ENCODE measurements at places on chromosomes 11 and 22. TPM values are rescaled to one million over a fixed set of nuclear protein-coding genes. Genes with fewer than 3 reads are reported as not detected.

The C22orf31 gene
- not detected for total RNA-seq

The FOSL1 gene
- total RNA-seq: 25.7 TPM

The LMO2 gene
- total RNA-seq: 0.73 TPM

The MMP13 gene
- total RNA-seq: not detected

The TECTA gene
- total RNA-seq: 0.37 TPM

The OR4A16 gene
- total RNA-seq: not detected

The APOBEC3A gene
- not detected for total RNA-seq

The TENM4 gene
- total RNA-seq: not detected

The C22orf23 gene
- total RNA-seq: not detected

DNA sequence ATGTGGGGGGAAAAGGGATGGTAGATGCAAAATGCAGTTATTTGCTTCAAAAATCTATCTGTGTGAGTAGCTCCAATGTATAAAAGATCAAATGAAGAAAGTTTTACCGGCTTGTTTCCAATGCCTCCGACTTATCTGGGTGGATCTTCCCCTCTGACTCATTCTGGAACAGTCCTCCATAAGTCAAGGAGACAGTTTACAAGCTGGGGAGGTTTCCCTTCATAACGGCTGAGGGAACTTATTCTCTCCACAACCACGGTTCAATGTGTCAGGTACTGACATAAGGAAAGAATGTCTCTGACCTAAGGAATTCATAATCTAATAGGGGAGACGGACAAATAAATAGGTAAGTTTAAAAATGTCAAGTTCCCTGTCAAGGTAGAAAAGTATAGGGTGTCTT is 49.7 kb upstream of the BIRC3 start:
- H3K4me1 ChIP-seq: peaks cover 10% of the 10 kb centered on the region
- no peak overlapping the region for H3K4me3 ChIP-seq
- no peaks in the 10 kb centered on the region for H3K27me3 ChIP-seq
- no peak overlapping the region for H3K27ac ChIP-seq

DNA sequence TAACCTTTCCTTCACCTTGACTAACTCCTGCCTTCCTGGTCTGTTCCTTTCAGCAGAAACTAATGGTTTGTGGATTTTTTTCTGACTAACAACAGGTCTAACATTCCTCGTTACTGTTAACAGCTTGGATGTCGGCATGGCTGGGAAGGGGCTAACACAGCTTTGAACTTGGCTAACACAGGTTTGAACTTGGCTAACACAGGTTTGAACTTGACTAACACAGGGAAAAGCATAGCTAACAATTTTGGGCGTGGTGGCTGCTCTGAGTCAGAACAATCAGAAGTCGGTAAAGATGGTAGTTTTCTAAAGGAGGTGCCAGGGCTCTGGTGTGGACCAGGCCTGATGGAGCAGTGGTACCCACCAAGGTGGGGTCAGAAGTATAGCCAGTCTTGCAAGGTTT is 16.1 kb downstream of the MIAT start:
- no peaks in the 10 kb centered on the region for H3K27me3 ChIP-seq
- no peaks in the 10 kb centered on the region for H3K36me3 ChIP-seq
- DNase-seq: peak; percentile 11
- peak overlapping the region; percentile 93 for H3K27ac ChIP-seq
- H3K4me1 ChIP-seq: peaks cover 71% of the 10 kb centered on the region

GRCh38 chr11:86274503-86274902 is 27.5 kb upstream of the HIKESHI start:
- no peak overlapping the region for H3K4me3 ChIP-seq
- DNase-seq: no peak
- no peak overlapping the region for H3K27ac ChIP-seq
- H3K27me3 ChIP-seq: no peaks in the 10 kb centered on the region

- peaks cover 11% of the 10 kb centered on the region for H3K27me3 ChIP-seq
- H3K4me1 ChIP-seq: peaks cover 18% of the 10 kb centered on the region
- no peak overlapping the region for H3K27ac ChIP-seq
- H3K36me3 ChIP-seq: no peaks in the 10 kb centered on the region
- no peak overlapping the region for H3K4me3 ChIP-seq
- DNase-seq: no peak
These were observed 2.0 kb upstream of the FJX1 start for GRCh38 chr11:35615921-35616900.

GRCh38 chr22:31083377-31083768 is 2.3 kb downstream of the SMTN start:
- peaks cover 13% of the 10 kb centered on the region for H3K4me1 ChIP-seq
- no peak overlapping the region for H3K27ac ChIP-seq
- no peaks in the 10 kb centered on the region for H3K27me3 ChIP-seq
- H3K4me3 ChIP-seq: no peak overlapping the region
- DNase-seq: no peak

GRCh38 chr11:15053191-15053685 is 20.2 kb upstream of the CALCB start:
- no peaks in the 10 kb centered on the region for H3K27me3 ChIP-seq
- no peak overlapping the region for H3K27ac ChIP-seq
- H3K4me3 ChIP-seq: no peak overlapping the region
- DNase-seq: no peak
- H3K4me1 ChIP-seq: no peaks in the 10 kb centered on the region

- DNase-seq: no peak
- H3K4me1 ChIP-seq: no peaks in the 10 kb centered on the region
- H3K4me3 ChIP-seq: no peak overlapping the region
- no peaks in the 10 kb centered on the region for H3K36me3 ChIP-seq
- no peaks in the 10 kb centered on the region for H3K27me3 ChIP-seq
These were observed 58.2 kb downstream of the ACER3 start for GRCh38 chr11:76918941-76919386.

DNA sequence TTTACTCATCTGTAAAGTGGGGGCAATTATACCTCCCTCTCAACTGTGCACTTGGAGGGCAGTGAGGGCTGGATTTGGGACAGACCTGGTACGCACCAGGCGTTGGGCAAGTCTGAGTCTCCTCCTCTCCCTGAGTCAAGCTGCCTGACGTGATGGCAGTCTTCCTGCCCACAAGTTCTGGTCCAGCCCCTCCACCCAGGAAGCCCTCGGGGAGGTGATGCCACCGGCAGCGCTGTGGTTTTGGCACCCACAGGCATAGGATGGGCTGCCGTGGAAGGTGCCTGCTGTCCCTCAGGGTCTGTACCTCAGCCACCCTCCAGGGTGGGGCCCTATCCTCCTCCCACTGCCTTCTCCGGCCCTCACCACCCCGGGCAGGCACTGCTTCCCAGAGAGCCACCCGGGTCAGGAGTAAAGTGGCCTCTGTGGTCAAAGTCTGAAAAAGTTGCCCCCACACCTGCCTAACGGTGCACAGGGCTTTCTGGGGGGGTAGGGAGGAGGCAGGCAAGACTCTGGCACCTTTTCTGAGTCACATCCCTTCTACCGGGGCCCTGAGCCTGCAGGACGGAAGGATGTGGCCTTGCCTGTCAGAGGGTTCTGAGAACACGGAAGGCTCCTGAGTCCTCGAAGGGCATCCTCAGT is 6.5 kb upstream of the APOBEC3H start:
- H3K27me3 ChIP-seq: no peaks in the 10 kb centered on the region
- peaks cover 48% of the 10 kb centered on the region for H3K4me1 ChIP-seq

- H3K27me3 ChIP-seq: no peaks in the 10 kb centered on the region
- no peaks in the 10 kb centered on the region for H3K36me3 ChIP-seq
These were observed 21.3 kb upstream of the GRAMD4 start for GRCh38 chr22:46598737-46599424.

- H3K27me3 ChIP-seq: peaks cover 3% of the 10 kb centered on the region
- peak overlapping the region; percentile 86 for H3K4me3 ChIP-seq
- no peak for DNase-seq
- peaks cover 8% of the 10 kb centered on the region for H3K4me1 ChIP-seq
- no peaks in the 10 kb centered on the region for H3K36me3 ChIP-seq
These were observed 1.0 kb downstream of the KIAA1671 start for GRCh38 chr22:24953384-24954113.

DNA sequence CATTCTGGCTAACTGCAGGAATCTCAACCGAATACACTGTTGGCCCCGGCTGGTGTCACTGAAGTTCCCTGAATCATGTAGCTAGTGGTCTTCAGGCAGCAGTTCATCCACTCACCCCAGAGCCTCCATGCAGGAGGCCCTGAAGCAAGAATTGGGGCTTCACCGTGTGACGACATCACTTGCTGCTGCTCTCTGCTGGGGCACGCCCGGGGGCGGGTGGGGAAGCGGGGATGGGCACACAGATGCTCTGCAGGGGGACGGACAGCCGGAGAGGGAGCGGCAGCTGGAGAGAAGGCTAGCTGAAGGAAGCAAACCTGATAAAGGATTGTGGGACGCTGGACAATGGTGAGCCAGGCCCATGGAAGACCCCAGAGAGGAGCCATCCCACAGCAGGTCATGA is 17.0 kb downstream of the B3GAT1 start:
- no peak overlapping the region for H3K4me3 ChIP-seq
- H3K27me3 ChIP-seq: no peaks in the 10 kb centered on the region
- H3K27ac ChIP-seq: no peak overlapping the region

DNA sequence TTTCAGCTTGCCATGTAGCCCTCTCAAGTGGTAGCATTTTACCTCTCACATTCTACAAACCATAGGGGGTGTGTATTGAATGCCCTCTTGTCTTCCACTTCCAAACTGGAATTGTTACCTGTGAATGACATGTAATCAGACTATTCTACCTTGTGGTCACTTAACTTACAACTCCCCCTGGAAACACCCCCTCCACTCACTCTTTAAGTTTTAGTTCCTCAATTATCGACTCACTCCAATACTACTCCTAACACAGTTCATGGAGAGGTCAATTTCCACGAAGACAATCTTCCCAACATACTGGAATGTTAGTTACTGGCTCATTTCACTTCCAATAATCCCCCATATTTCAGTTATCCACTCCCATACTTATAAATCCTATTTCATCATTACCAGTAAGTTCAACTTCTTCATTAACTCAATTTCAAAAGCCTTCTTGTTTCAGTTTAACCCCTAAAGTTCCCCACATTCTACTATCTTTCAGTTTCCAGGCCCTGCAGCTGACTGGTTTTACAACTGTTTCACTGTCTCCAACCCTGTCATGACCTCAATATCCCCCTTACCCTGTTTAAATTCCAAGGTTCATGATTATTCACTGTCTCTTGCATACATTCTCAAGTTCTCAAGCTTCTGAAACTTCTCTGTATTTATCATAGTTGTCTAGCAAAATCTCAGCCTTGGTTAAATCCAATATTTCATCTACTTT is 92.5 kb downstream of the C11orf87 start:
- H3K27me3 ChIP-seq: no peaks in the 10 kb centered on the region
- no peaks in the 10 kb centered on the region for H3K36me3 ChIP-seq
- no peak overlapping the region for H3K27ac ChIP-seq
- H3K4me1 ChIP-seq: no peaks in the 10 kb centered on the region
- no peak overlapping the region for H3K4me3 ChIP-seq

DNA sequence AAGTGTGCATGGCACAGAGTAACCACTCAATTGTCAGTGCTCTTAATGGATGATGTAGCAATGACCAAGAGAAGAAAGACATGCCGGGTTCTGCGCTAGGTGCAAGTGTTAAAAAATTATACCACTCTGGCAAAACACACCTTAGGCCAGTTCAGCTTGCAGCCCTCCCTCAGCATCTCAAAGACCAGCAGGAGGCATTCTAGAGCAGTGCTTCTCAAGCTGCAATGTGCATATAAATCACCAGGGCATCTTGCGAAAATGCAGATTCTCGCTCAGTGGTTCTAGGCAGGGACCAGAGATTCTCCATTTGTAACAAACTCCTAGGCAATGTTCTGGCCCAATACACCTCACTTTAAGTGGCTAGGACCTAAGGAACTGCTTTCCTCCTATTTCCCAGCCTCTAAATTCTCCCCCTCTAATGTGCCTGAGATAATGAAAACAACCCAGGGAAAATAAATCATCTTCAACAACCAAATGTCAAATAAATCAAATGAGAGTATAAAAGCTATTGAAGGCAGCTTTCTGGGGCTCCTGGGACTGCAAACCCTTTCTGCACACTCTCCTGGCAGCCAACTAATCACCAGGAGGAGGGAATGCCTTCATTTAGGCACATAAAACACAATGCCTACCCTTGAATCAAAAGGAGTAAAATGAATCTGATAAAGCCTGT is 337.2 kb upstream of the API5 start:
- no peak for DNase-seq
- H3K27ac ChIP-seq: no peak overlapping the region
- no peak overlapping the region for H3K4me3 ChIP-seq
- H3K4me1 ChIP-seq: no peaks in the 10 kb centered on the region

DNA sequence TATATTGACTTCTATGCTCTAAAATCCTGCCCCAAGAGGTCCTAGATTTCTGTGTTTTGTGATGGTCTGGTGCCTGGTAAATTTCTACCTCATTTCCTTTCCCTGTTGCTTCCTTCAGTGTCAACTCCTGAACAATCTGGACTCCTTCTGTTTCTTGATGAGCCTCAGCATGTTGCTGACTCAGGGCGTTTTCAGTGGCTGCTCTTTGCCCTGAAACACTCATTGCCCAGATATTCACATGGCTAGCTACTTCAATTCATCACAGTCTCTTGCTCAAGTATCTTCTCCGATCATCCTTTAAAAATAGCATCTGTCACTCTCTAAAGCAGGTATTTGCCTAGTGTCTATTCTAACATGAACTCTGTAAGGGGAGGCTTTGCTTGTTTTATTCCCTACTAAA is 526.3 kb upstream of the RAG2 start:
- H3K4me3 ChIP-seq: no peak overlapping the region
- H3K27ac ChIP-seq: no peak overlapping the region
- H3K36me3 ChIP-seq: no peaks in the 10 kb centered on the region
- DNase-seq: no peak
- no peaks in the 10 kb centered on the region for H3K27me3 ChIP-seq

DNA sequence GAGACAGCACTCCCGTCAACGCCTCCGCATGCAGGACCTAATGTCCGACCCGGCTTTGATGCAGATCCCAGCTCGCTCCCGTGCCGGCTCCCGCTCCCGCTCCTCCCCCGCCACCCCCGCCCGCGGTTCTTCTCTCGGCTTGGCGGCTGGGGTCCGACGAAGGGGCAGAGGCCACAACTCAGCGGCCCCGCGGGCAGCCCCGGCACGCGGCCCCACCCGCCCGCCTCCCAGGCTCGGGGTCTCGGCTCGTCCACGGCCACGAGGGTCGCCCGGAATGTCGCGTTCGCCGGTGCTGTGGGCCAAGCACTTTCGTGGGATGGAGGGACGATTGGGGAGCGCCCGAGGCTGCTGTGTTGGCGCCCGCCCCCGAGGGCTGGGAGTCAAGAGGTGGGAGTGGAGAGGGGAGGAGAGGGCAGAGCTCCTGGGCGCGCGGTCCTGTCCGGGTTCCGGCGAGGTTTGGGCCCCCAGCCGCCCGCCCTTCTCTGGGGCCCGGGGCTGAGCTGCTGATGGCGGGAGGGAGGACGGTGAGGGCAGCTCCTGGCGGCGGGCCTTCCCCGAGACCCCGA is 5.3 kb upstream of the TBX1 start:
- H3K27ac ChIP-seq: no peak overlapping the region
- H3K27me3 ChIP-seq: no peaks in the 10 kb centered on the region
- H3K4me3 ChIP-seq: no peak overlapping the region
- no peaks in the 10 kb centered on the region for H3K36me3 ChIP-seq
- peaks cover 23% of the 10 kb centered on the region for H3K4me1 ChIP-seq
